ENCODE measurements at places on chromosomes 16 and 17. TPM values are rescaled to one million over a fixed set of nuclear protein-coding genes. Genes with fewer than 3 reads are reported as not detected.

The SRL gene
- 2.9 TPM for polyA plus RNA-seq

DNA sequence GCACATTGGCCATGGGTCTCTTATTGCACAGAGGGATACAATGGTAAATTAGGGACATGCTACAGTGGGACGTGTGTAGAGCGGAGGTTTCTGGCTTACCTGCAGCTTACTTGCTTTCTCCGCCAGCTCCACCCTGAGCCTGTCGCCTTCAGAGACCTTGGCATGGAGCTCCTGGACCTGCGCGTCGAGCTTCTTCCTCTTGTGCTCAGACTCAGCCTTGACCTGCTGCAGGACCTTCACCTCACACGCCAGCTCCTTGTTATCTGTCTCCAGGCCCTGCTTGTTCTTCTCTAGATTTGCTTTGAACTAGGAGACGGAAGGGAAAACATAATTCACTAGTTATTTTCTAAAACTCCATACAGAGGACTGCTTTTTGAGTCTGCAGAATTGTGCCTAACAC is 63.5 kb downstream of the NDEL1 start:
- no peak for DNase-seq

The NOG gene
- polyA plus RNA-seq: 1.6 TPM

DNA sequence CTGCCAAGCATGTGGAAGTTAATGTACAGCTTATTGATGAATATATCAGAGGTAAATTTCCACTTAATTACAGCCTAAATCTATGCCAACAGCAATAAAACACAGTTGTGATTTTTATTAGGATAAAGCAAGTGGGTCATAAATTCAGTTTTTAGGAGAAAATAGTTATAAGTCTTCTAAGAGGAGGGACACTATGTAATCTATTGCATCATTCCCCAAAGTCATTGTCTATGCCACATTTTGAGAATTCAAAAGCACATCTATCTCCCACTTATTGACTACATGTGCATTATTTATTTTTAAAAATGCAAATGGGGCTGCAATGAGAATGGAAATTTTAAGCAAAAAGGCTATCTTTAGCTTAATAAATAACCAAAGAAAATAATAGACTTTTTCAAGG is 23.7 kb upstream of the NSRP1 start:
- no peak for DNase-seq

The ARL5C gene
- 0.09 TPM for polyA plus RNA-seq

The ZCCHC14 gene
- 35.2 TPM for polyA plus RNA-seq

The DHX58 gene
- polyA plus RNA-seq: 8.4 TPM

The TBC1D3B gene
- 4.3 TPM for polyA plus RNA-seq

DNA sequence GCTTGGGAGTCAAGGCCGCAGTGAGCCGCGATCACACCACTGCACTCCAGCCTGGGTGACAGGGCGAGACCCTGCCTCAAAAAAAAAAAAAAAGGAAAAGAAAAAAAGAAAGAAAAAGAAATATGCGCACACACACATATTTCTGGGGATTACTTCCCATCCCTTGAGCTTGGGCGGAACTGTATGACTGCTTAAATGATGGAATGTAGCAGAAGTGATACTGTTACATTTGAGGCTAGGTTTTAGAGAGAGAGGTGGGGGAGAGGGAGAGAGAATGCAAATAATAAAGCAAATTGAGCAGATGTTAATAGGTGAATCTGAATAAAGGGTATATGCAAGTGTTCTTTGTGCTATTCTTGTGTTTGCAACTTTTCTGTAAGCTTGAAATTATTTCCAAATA is 12.0 kb upstream of the USP32 start:
- DNase-seq: no peak

GRCh38 chr17:72030067-72030899 is 90.5 kb upstream of the SOX9 start:
- DNase-seq: peak; percentile 41

DNA sequence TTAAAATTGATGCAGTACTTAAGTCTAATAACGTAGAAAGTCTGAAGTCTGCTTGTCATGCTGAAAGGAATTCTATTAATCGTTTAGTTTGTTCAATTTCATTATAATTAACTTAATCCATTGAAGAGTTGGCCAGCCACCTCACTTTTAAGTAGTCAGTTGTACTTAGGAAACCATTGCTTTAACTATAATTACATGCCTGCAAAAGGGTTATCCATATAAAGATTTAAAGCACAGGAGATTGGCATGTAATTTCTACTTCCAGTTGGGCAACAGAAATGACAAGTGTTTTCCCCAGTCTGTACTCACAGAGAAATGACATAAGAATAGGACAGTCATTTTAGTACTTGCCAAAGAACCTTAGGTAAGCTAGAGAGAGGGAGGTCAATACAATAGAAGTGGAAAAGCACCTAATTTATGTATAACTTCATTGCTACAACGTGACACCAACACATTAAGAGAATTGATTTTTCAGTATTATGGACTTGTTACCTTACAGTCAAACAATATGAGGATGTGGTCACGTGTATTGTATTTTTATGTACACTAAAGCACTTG is 3.7 kb upstream of the USP32 start:
- DNase-seq: no peak

DNA sequence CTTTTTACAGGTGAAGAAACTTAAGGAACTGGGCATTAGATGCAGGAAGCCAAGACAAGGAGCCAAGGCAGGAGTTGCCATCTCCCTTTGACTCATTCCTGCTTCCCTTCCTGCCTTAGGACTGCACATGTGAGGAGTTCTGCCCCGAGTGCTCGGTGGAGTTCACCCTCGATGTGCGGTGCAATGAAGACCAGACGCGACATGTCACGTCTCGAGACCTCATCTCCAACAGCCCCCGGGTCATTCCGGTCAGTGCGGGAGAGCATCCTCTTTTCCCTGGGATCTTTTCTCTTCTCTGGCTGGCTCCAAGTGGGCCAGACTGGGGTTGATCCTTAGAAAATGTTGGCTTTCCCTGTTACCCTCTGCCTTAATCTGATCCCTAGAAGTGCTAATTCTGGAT is 6.6 kb downstream of the POLR2C start:
- no peak for DNase-seq

GRCh38 chr16:14501331-14502255 is 128.5 kb downstream of the PARN start:
- DNase-seq: no peak

DNA sequence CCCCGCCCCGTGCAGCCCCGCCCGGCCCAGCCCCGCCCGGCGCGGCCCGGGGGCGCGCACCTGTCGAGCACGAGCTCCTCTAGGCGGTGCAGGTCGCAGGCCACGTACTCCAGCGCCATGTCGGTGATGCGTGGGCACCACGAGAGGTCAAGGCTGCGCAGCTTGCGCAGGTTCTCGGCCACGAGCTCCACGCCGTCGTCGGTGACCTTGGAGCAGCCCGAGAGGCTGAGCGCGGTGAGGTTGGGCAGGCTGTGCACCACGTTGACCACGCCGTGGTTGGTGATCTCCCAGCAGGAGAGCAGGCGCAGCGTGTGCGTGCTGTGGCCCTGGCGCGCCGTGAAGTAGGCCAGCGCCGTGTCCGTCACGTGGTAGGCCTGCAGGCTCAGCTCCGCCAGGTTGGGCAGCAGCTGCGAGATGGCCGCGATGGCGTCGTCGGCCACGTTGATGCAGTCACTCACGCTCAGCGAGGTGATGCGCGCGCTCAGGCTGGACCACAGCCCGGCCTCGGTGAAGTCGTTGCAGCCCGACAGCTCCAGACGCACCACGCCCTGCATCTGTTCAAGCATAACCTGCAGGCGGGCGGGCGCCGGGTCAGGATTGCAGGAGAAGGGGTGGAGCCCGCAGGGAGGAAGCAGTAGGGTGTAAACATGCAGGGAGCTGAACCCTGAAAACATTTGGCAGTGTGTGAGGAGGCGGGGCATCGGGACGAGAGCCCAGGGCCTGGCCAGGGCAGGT is 5.3 kb upstream of the WDR24 start:
- DNase-seq: no peak

GRCh38 chr16:78225919-78226318 is 126.5 kb downstream of the WWOX start:
- DNase-seq: no peak

The C16orf96 gene
- polyA plus RNA-seq: 0.24 TPM

DNA sequence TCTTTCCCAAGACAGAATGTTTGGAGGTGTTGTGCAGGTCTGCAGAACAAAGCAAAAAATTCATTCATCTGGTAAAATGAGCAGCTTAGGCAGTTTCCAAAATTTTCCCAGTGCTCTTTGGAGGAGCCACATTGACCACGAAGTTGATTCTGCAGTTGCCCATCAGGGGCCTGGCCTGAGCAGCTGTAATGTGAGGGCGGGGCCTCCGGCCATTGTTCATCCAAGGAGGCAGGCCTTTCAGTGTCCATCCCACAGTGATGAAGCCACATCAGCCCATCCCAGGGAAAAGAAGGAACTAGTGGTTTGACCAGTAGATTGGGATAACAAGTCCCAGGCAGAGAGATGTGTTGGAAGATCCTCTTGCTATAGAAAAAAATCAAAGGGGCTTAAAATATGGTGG is 10.1 kb downstream of the UBFD1 start:
- DNase-seq: no peak

The CMTM2 gene
- polyA plus RNA-seq: 0.62 TPM

DNA sequence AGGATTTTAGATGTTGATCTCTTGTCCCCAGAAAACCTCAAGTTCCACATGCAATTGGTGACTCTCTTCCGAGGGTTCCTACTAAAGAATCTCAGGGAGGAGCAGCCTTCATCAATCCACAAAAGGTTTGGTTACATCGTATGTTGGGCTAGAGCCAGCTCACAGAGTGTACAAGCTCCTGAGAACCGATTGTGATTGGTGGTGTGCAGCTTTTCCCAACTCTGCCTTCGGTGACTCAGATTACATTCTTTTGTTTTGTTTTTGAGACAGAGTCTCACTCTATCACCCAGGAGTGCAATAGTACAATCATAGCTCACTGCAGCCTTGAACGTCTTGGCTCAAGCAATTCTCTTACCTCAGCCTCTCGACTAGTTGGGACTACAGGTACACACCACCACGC is 172.4 kb downstream of the PMP22 start:
- DNase-seq: no peak

- DNase-seq: no peak
Measured at GRCh38 chr17:66678827-66679226, 156.1 kb upstream of the CACNG5 start.

- no peak for DNase-seq
Measured at GRCh38 chr17:64698725-64699124, 36.6 kb upstream of the SMURF2 start.

The KRT28 gene
- polyA plus RNA-seq: not detected

The KRTAP4-3 gene
- not detected for polyA plus RNA-seq

GRCh38 chr16:80347900-80348299 is 192.9 kb upstream of the DYNLRB2 start:
- DNase-seq: no peak
